ENCODE measurements at places on chromosomes 2 and 18. TPM values are rescaled to one million over a fixed set of nuclear protein-coding genes. Genes with fewer than 3 reads are reported as not detected.

ATP8B1 gene
- total RNA-seq: 43.2 TPM

OSR1 gene
- total RNA-seq: 32.8 TPM

SESTD1 gene
- total RNA-seq: 30.1 TPM

PTPRM gene
- 68.7 TPM for total RNA-seq

BMP10 gene
- total RNA-seq: not detected

SLC5A7 gene
- total RNA-seq: not detected

UPP2 gene
- not detected for total RNA-seq

Measured in subcutaneous preadipocyte (primary cell).